Gastrocnemius medialis (tissue), 4 donors: ENCODE measurements at places on chromosomes 1 and 21. TPM values are rescaled to one million over a fixed set of nuclear protein-coding genes. Genes with fewer than 3 reads are reported as not detected.

The KRTAP21-2 gene
- not detected for total RNA-seq

GRCh38 chr21:34630536-34631143, 15.7 kb upstream of the RCAN1 start:
- DNase-seq = no peak

GRCh38 chr1:22457345-22457744, 5.7 kb downstream of the ZBTB40 start:
- DNase-seq = no peak

DNA sequence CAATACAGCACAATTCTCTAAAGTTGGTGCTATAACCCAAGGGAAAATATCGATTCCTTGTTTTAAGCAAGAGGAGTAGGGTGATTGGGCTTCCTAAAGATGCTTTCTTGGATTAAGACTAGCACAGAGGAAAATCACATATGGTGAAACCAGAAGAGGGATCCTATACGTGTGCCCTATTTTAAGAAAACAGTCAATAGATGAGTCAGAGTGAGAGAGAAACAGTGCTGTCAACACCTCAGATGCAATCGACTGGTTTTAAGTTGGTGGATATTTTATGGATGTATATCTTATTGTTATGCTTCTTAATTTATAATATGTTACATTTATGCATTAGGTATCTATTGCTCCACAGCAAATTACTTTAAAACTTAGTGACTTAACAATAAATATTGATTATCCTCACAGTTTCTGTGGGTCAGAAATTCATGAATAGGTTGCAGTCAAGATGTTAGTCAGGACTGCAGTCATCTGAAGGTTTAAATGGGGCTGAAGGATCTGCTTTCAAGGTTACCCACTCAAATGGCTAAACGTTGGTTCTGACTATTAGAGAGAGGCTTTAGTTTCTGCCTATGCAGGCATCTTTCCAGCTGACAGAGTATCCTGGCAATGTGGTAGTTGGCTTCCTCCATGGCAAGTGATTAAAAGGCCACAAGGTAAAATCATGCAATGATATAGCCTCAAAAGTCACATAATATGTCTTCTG, 61.6 kb upstream of the DEPDC1 start:
- no peak for DNase-seq

- no peak for DNase-seq
Measured at GRCh38 chr1:6224718-6225117, 11.0 kb downstream of the ICMT start.

GRCh38 chr1:56676571-56677035, 31.5 kb downstream of the PRKAA2 start:
- DNase-seq = peak; percentile 10

DNA sequence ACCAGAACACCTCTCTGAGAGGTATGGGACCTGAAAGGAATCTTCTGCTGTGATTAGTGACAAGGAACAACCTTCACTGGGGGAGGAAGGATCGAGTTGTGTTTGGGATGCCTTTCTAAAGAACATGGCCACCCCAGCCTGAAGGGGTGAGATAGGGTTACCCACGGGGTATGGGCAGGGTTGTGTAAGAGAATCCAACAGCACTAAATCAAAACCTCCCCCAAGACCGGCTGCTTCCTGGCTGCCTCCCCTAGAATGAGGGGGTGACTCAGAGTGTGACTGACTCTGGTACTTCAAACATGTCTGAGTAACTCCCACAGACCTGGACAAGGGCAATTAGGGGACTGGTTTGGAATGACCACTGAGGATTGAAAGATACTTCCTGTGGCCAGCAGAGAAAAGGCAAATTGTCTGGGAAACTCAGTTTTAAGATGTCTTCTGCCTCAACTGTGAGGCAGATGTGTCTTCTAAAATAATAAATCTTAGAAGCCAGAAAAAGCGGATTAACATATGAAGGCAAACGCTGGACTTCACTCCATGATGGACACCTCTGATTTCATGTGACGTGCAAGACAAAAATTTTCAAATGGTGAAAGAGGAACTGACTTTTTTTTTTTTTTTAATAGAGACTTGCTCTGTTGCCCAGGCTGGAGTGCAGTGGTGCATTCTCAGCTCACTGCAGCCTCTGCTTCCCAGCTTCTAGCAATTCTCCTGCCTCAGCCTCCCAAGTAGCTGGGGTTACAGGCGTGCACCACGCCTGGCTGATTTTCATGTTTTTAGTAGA, 6.7 kb upstream of the PTPN14 start:
- DNase-seq = no peak

The LIPI gene
- total RNA-seq = not detected

The S100A12 gene
- total RNA-seq = 2.2 TPM

DNA sequence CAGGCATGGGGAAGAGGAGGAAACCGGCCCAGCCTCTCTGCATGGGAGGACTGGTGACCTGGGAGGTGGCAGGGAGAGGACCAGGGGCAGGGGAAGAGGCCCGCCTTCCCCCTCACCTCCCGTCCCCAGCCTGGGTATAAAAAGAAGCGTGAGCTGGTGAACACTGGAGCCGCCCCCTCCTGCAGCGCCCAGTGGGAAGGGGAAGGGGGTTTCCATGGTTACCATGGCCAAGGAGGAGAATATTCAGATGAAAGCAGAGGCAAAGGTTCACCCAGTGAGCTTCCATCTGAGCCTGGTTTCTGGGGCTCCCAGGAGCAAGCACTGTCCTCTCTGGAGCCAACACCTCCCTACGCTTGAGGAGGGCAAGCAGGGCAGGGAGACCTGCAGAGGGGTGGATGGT, 54.9 kb downstream of the ACOT7 start:
- DNase-seq = no peak

- no peak for DNase-seq
Measured at GRCh38 chr1:18128298-18128697, 20.7 kb downstream of the IGSF21 start.

The SETSIP gene
- not detected for total RNA-seq

The KAZN gene
- 2.2 TPM for total RNA-seq

The PRMT2 gene
- total RNA-seq = 18.6 TPM

DNA sequence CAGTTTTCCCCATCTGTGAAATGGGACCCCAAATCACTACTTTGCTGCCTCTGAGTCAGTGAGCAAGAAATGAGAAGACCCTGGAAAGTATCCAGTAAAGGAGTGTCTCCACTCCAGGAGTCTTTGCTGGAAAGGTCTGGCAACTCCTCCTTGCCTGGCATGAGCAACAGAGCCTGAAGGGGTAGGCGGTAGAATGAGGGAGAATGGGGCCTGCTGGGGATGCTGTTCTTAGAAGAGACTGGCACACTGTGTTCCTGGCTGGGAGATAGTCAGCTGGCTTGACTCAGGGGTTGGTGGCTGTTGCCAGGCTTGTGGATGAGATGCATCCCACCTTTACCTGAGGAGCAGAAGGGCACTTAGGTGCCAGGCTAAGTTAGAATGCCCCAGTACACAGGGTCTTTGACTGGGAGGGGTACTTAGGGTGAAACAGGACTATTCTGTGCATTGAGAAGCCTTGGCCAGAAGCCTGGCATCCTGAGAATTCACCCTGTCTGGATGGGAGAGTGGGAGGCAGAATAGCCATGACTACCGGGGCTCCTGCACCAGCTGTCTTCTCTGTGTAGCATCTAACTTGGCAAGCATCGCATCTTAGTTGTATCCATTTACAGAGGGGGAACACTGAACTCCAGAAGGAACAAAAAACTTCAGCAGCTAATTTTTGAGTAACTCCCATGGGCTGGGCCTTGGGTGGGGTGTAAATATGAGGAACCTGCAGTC, 2.5 kb downstream of the MFSD2A start:
- DNase-seq = no peak

- DNase-seq = no peak
Measured at GRCh38 chr1:113146242-113147072, 73.5 kb downstream of the LRIG2 start.

DNA sequence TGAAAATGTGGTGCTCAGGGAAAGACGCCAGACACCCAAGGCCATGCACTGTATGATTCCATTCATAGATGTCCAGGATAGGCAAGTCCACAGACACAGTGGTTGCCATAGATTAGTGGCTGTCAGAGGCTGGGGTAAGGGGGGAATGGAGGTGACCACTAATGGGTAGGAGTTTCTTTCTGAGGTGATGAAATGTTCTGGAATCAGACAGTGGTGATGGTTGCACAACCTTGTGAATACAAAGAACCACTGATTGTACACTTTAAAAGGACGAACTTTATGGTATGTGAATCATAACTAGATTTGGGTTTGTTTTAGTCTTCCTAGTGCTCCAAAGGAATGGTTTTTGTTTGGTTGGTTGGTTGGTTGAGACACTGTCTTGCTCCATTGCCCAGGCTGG, 51.7 kb downstream of the PRAMEF20 start:
- DNase-seq = no peak

DNA sequence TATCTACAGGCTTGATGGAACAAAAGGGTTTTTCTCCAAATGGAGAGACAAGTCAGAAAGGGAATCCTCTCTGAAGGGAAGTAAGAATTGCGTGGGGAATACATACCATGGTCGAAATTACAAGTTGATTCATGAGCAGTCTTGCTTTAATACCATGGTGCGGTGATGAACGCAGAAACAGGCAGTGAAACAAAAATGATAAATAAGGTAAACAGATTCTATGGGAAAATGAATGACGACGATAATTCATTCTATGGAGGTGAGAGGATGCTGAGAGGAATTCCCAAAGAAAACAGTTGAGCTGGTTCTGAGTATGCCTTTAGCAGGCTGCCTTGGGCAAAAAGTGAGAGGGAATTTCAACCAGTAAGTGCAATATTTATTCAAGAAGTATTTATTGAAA, 209.4 kb upstream of the RUNX1 start:
- DNase-seq = no peak

- no peak for DNase-seq
Measured at GRCh38 chr1:56071351-56071750, 508.0 kb downstream of the PLPP3 start.

DNA sequence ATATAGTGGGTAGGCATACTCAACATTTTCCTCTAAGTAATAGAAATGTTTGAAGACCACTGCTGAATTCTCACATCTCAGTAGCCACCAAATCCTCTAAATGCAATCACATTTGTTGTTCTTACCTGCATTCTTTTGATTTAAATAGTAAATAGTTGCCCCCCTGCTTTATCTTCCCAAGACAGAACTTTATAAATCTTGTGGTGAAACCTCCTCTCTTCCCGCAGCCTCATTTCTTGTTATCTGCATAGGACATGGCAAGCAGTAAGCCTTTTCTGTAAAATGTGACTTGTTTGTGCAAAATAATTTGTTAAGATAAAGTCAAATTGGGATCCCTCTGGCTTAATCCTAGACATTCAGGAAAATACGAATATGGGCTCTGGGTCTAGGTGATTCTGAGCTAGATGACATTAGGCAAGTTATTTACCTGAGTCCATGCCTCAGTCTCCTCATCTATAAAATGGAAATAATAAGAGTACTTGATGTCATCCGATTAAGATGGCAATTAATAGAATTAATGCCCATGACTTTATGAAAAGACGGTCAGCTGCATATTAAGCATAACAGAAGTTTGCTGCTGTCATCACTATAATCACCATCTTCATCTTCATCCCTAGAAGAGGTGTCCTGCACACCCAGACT, 77.7 kb downstream of the LRRC8C start:
- DNase-seq = no peak

DNA sequence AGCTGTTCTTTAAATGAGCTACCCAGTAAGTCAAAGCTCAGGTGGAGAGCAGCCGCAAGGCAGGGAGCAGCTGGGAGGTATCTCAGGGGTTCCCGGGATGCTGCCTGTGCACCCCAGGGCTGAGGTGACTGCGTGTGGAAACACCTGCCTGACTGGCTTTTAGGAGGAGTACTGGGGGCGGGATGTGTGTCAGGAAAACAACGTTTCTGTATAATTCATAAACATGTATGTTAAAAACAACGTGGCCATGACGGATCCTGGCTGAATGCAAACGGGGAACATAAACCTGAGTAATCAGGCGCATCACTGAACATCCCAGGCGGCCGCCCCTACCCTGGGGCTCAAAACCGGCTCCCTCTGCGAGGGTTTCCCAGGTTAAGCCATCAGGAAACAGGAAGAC, 1.5 kb downstream of the C1orf159 start:
- DNase-seq = no peak

GRCh38 chr1:67850611-67851075, 17.4 kb upstream of the GNG12 start:
- peak; percentile 36 for DNase-seq

DNA sequence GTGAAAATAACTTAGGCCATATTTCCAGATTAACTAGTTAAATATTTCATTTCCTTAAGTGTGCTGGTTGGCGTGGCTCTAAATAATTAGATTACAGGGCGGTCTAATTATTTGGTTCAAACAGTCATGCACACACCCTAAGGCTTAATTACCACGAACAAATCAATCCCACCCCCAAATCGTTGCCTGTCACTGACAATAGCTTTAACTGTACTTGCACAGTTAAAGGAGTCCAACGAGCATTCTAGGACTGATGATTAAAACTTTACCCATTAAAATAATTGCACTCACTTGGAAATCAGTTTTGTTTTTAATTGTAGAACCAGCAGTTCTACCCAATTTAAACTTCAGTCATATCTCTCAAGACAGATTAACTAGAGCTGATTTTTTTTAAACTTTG, 1.5 kb upstream of the POU2F1 start:
- no peak for DNase-seq

The HIVEP3 gene
- 1.8 TPM for total RNA-seq

The GBP4 gene
- 1.6 TPM for total RNA-seq

The FAM3B gene
- not detected for total RNA-seq

DNA sequence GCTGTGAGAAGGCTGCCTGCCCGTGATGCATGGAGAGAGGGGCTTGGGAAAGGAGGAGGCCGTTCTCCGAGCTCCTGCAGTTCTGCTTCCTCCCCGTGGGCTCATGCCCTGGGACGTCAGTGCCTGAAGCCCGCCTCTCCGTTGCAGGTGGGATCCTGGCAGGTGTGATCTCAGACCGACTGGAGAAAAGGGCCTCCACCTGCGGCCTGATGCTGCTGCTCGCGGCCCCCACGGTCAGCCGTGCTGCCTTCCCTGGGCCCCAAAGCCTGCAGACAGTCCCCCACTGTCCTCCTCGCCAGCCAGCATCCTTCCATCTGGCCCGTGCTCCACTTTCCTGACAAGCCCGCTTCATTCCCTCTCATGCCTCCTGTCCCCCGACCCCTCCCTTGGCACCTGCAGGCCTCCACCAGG, 50.9 kb downstream of the SLC37A1 start:
- DNase-seq = no peak

The ROR1 gene
- total RNA-seq = 4.3 TPM

GRCh38 chr1:59903141-59903754, 23.3 kb downstream of the CYP2J2 start:
- no peak for DNase-seq

DNA sequence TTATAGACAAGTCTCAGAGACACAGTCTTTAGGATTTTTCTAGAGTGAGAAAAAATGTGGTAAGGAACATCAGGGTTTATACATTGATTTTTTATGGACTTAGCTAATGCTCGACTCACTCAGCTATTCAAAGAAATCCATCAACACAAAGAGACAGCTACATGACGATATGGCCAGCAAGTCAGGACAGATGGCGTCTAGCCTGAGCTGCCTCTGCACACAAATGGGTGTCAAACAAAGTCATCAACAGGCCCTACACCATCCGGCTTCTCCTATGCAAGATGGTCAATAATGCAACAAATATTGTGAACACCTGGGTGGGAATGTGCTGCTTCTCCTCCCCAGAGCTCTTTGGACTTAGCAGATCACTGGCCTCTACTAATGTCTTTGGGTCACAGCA, 13.3 kb upstream of the ERICH3 start:
- DNase-seq = no peak

The MX2 gene
- 1.1 TPM for total RNA-seq

The SLC5A3 gene
- 5.0 TPM for total RNA-seq
